Activated CD4-positive, alpha-beta memory T cell treated with anti-CD3 and anti-CD28 coated beads, Interleukin-2, amount 10 ng/mL, durations not matched to agents 7 days and 5 days (primary cell): ENCODE measurements at places on chromosomes 5 and 9. TPM values are rescaled to one million over a fixed set of nuclear protein-coding genes. Genes with fewer than 3 reads are reported as not detected.

The IFNK gene
- total RNA-seq: not detected

DNA sequence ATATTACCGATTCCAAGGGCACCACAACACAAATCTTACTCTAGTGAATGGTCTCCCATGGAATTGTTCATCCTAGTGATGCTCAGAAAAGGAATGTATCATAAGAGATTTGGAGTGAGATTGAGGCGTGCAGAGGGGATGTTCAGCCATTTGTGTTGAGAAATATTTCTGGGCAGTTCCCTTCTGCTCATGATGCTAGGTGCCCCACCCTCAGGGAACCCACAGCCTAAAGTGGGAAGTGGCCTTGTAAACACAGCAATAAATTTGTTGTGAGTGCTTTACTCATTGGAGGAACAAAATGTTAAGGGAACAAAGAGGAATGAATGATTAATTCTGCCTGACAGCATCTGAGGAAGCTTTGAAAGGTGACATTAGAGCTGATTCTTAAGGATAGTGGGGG, 129.9 kb downstream of the TLE4 start:
- H3K36me3 ChIP-seq: peaks cover 22% of the 10 kb centered on the region
- H3K4me3 ChIP-seq: no peak overlapping the region
- H3K27ac ChIP-seq: no peak overlapping the region
- DNase-seq: no peak

- H3K4me1 ChIP-seq: no peaks in the 10 kb centered on the region
- DNase-seq: no peak
- H3K27me3 ChIP-seq: peaks cover 35% of the 10 kb centered on the region
- H3K4me3 ChIP-seq: no peak overlapping the region
- H3K36me3 ChIP-seq: no peaks in the 10 kb centered on the region
- no peak overlapping the region for H3K27ac ChIP-seq
Measured at GRCh38 chr5:137610598-137610997, 111.5 kb upstream of the SPOCK1 start.

DNA sequence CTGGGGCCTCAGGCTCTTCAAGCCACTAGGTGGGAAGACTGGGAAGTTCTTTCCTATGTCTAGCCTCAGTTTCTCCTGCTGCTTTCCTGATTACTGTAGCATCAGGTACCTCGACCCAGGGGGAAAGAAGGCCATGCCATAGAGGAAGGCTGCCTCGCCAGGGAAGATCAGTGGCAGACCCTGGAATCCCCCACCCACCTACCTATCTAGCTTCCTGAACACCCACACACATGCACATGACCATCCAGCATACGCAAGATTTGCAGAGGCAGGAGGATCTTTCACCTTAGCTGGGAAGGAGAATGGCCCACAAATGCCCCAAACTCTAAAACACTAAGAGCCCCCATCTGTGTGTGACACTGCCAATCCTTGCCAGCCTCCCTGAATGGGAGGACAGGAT, 8.0 kb downstream of the NR5A1 start:
- peaks cover 12% of the 10 kb centered on the region for H3K4me1 ChIP-seq
- no peak overlapping the region for H3K4me3 ChIP-seq
- no peak for DNase-seq
- H3K36me3 ChIP-seq: no peaks in the 10 kb centered on the region
- H3K27ac ChIP-seq: no peak overlapping the region

The MLANA gene
- total RNA-seq: not detected

The PPWD1 gene
- total RNA-seq: 46.7 TPM

- H3K27me3 ChIP-seq: no peaks in the 10 kb centered on the region
- peaks cover 27% of the 10 kb centered on the region for H3K36me3 ChIP-seq
- peak overlapping the region; percentile 91 for H3K4me3 ChIP-seq
Measured at GRCh38 chr9:74951725-74952151, 974 bp downstream of the C9orf40 start.

The CD72 gene
- 11.9 TPM for total RNA-seq

DNA sequence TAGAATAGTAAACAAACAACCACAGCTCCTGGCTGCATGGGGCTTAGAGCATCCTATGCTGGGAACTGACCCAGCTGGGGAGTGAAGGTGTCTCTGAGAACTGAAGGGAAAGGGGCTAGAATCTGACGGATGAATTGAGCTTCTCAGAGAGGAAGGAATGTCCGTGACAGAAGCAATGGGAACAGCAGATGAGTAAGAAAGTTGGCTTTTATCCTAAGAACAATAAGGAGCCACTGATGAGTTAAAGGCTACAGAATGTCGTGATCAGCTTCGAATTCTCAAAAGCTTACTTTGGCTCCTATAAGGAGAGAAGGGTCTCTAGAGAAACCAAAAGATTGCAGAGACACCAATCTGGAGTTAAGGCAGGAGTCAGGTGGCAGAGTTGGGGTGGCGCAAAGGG, 52.6 kb downstream of the EBF1 start:
- no peaks in the 10 kb centered on the region for H3K36me3 ChIP-seq
- H3K27ac ChIP-seq: no peak overlapping the region
- no peaks in the 10 kb centered on the region for H3K4me1 ChIP-seq

- peaks cover 3% of the 10 kb centered on the region for H3K27me3 ChIP-seq
- H3K36me3 ChIP-seq: no peaks in the 10 kb centered on the region
Measured at GRCh38 chr5:160357394-160357793, 13.0 kb downstream of the C1QTNF2 start.

- no peaks in the 10 kb centered on the region for H3K27me3 ChIP-seq
- H3K4me1 ChIP-seq: no peaks in the 10 kb centered on the region
- H3K36me3 ChIP-seq: no peaks in the 10 kb centered on the region
- no peak overlapping the region for H3K27ac ChIP-seq
Measured at GRCh38 chr5:31359839-31360238, 166.4 kb downstream of the CDH6 start.

DNA sequence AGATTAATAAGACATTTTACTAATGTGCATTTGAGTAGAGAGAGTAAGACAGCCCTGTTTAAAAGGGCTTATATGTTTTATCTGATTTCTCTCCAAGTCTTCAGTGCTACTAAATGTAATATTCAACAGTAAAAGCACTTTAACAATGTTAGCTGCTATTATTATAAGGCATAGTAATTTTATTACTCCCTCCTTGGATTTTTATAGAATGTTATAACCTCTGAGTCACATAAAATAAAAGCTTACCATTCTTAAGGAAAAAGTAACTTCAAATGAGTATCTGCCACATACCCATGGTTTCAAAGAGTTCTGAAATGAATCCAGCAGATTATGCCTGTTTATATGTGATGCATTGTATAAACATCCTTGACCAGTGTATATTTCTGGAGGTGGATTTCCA, 19.0 kb downstream of the SPDL1 start:
- peaks cover 4% of the 10 kb centered on the region for H3K27me3 ChIP-seq
- peaks cover 56% of the 10 kb centered on the region for H3K36me3 ChIP-seq
- H3K4me3 ChIP-seq: no peak overlapping the region
- no peak overlapping the region for H3K27ac ChIP-seq

- no peaks in the 10 kb centered on the region for H3K27me3 ChIP-seq
- no peaks in the 10 kb centered on the region for H3K36me3 ChIP-seq
- no peak overlapping the region for H3K27ac ChIP-seq
- no peak overlapping the region for H3K4me3 ChIP-seq
- no peaks in the 10 kb centered on the region for H3K4me1 ChIP-seq
- DNase-seq: no peak
Measured at GRCh38 chr9:18014556-18014955, 435.7 kb downstream of the SH3GL2 start.

- no peaks in the 10 kb centered on the region for H3K4me1 ChIP-seq
- H3K36me3 ChIP-seq: no peaks in the 10 kb centered on the region
- no peak for DNase-seq
- H3K4me3 ChIP-seq: no peak overlapping the region
Measured at GRCh38 chr5:5381310-5381913, 41.1 kb upstream of the ICE1 start.

- H3K27me3 ChIP-seq: no peaks in the 10 kb centered on the region
- H3K4me1 ChIP-seq: peaks cover 47% of the 10 kb centered on the region
- H3K27ac ChIP-seq: peak overlapping the region; percentile 84
- DNase-seq: peak; percentile 69
- peaks cover 20% of the 10 kb centered on the region for H3K36me3 ChIP-seq
Measured at GRCh38 chr5:87081511-87082372, 185.9 kb upstream of the RASA1 start.

- H3K27me3 ChIP-seq: peaks cover 5% of the 10 kb centered on the region
- no peak overlapping the region for H3K27ac ChIP-seq
- no peak overlapping the region for H3K4me3 ChIP-seq
- no peaks in the 10 kb centered on the region for H3K36me3 ChIP-seq
- no peaks in the 10 kb centered on the region for H3K4me1 ChIP-seq
Measured at GRCh38 chr9:133071484-133072150, 9.8 kb downstream of the CEL start.

GRCh38 chr9:71744754-71745521, 23.4 kb downstream of the CEMIP2 start:
- H3K4me3 ChIP-seq: no peak overlapping the region
- H3K4me1 ChIP-seq: peaks cover 11% of the 10 kb centered on the region
- peaks cover 73% of the 10 kb centered on the region for H3K36me3 ChIP-seq
- DNase-seq: no peak
- peak overlapping the region; percentile 1 for H3K27ac ChIP-seq

GRCh38 chr5:953535-954449, 54.8 kb upstream of the NKD2 start:
- peaks cover 30% of the 10 kb centered on the region for H3K4me1 ChIP-seq
- H3K4me3 ChIP-seq: no peak overlapping the region
- DNase-seq: no peak
- peaks cover 38% of the 10 kb centered on the region for H3K27me3 ChIP-seq

DNA sequence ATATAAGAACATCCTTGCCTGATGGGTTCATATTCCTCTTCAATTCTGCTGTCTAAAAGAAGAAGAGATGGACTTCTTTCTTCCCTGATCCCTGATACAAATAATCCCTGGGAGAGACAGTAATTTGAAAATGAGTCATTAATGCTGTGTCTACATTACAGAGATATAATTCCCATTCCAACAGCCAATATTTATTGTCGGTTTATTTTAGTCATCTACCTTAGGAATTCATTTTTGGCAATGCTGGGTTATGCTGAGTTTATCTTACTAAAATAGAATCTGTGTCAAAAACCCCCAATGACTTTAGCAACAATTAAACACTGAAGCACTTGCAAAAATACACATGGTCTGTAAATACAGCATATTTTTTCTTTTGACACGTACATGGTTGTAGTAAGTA, 23.9 kb downstream of the ZNF474 start:
- H3K36me3 ChIP-seq: no peaks in the 10 kb centered on the region
- no peaks in the 10 kb centered on the region for H3K27me3 ChIP-seq
- H3K4me3 ChIP-seq: no peak overlapping the region

DNA sequence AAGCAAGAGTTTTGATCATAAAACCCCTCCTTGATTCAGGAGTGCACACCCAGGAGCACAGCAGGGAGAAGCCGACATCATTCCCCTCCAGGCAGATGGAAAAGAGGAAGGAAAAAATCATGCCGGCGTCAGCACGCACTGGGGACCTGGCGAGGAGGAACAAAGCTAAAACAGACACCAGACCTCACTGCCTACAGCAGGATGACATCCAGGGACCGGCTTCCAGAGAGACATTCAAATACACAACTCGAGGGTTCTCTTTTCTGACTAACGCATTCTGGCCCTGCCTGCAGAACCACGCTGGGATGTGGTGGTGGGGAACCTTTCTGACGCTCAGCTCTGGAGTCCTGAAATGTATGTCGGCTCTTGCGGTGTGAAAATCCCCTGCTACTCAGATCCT, 2.7 kb downstream of the UBAC1 start:
- H3K36me3 ChIP-seq: peaks cover 7% of the 10 kb centered on the region
- peaks cover 25% of the 10 kb centered on the region for H3K4me1 ChIP-seq
- no peak overlapping the region for H3K27ac ChIP-seq

The PDE8B gene
- not detected for total RNA-seq

The CTNND2 gene
- not detected for total RNA-seq

DNA sequence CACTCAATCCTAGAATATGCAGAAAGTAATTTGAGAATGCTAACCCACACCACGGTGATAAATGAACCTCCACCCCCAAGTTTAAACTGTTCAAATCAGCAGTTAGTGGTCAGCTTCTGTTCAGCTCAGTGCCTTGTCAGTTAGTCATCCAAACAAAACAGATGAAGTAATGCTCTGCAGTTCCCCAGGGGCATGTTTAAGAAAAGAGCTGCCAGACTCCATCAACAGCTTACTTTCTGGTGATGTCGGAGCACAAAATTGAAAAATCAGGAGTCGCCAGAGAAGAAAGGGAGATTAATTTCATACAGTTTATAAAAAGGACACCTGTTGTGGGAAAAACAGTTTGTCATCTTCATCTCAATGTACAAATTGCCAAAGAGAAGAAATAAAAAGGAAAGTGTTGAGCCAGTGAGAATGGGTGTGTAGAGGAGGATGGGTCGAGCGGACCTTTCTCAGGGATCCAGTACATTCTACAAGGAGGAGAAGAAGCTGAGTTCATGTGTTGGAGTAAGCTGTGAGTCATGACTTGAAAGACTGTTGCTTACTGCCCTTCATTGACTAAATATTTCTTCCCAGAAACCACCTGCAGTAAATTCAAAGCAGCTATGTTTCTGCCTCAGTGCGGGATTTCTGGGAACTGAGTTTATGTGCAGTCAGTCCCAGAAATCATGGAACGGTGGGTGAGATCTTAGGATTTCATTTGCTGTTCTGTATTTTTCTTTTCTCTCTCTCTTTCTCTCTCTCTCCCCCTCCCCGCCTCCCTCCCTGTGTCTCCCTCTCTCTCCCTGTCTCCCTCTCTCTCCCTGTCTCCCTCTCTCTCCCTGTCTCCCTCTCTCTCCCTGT, 13.7 kb downstream of the TRIO start:
- no peak for DNase-seq
- H3K27ac ChIP-seq: no peak overlapping the region
- no peak overlapping the region for H3K4me3 ChIP-seq
- no peaks in the 10 kb centered on the region for H3K4me1 ChIP-seq
- H3K36me3 ChIP-seq: no peaks in the 10 kb centered on the region

DNA sequence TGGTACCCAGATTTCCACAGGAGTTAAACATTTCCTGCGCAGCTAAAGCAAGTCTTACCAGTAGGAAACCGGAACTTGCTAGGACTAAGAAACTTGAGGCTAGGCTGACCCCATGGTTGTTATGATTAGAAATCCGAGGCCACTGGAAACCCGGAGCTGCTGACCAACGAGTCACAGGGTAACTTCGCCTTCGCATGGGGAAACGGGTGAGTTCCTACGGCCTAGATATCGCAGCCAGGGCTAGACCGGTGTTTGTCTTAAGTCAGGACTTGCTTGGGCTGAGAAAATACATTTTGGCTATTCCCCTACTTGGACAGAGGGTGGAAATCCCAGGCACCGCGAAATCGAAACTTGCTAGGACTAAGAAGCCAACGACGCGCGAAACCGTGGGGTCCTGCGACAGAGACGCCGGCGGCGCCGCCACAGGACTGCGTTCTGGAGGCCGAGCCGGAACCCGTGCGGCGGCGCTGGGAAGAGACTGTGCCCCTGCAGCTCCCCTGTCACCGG, 1.6 kb upstream of the ANXA2R start:
- peaks cover 37% of the 10 kb centered on the region for H3K4me1 ChIP-seq
- H3K36me3 ChIP-seq: peaks cover 43% of the 10 kb centered on the region
- no peaks in the 10 kb centered on the region for H3K27me3 ChIP-seq
- H3K27ac ChIP-seq: peak overlapping the region; percentile 99

DNA sequence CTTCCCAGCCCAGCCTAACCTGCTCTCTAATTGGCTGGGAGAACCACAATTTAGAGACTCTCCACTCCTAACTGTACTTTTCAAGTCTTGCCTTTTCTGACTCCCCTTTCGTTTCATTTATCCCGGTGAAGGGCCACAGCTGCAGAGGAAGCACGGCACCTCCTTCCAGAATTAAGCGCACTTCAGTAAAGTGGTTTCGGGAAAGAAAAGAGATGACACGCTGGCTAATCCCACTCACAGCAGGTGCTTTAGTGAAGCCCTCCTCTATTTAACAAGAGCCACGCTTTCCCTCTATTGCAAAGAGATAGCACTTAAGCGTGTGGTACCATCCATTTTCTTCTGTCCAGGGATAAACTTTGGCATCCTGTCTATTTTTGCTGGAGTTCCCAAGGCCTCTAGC, 4.8 kb downstream of the DNAH5 start:
- H3K27ac ChIP-seq: no peak overlapping the region
- no peak overlapping the region for H3K4me3 ChIP-seq
- H3K4me1 ChIP-seq: no peaks in the 10 kb centered on the region
- no peak for DNase-seq
- H3K27me3 ChIP-seq: no peaks in the 10 kb centered on the region
- no peaks in the 10 kb centered on the region for H3K36me3 ChIP-seq
